Stimulated activated CD8-positive, alpha-beta memory T cell treated with anti-CD3 and anti-CD28 coated beads, Interleukin-12 subunit alpha, Interleukin-12 subunit beta, amount 100 ng/mL, for 1 hour (primary cell): ENCODE measurements at places on chromosomes 13 and 19.

DNA sequence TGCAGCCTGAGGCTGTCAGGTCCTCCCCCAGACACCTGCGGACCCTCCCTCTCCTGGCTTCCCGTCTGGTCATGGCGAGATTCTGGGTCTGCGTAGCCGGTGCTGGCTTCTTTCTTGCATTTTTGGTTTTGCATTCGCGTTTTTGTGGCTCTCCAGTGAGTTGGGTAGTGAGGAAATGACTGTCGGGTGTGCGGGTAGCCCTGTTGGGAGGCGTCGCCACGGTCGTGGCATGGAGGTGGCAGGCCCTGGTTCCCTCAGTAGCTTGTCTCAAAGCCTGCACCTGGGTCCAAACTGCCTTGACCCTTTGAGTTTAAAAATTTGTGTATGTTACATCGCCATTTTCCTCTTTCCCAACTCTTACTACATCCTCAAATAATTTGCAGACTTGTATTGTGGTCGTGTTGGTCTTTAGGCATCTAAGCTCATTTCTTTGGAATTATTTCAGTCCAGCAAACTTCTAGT lies 344 bp downstream of the NHLRC3 start:
- peak; percentile 14 for DNase-seq

- peak; percentile 23 for DNase-seq
These were observed 7.2 kb downstream of the WDR18 start for GRCh38 chr19:991174-991931.

- no peak for DNase-seq
These were observed 276.8 kb downstream of the TEX29 start for GRCh38 chr13:111597191-111597611.

DNA sequence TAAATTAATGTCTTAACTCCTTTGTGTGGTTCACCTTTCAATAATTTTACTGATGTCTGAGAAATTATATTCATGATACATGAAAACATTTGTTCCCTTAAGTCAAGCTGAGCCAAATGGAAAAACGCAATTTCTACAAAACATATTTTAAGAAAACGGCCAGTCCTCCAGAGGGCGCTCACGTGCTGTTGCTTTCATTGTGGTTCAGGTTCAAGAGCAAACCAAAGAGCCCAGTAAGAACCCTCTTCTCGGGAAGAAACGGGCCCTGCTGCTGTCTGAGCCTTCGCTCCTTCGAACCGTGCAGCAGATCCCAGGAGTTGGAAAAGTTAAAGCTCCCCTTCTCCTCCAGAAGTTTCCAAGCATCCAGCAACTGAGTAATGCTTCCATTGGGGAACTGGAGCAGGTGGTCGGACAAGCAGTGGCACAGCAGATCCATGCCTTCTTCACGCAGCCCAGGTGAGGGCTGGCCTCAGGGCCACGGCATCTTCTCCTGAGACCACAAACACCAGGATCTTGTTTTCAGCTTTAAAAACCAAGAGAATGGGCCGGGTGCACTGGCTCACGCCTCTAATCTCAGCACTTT lies 4.3 kb downstream of the FAAP24 start:
- peak; percentile 57 for DNase-seq

DNA sequence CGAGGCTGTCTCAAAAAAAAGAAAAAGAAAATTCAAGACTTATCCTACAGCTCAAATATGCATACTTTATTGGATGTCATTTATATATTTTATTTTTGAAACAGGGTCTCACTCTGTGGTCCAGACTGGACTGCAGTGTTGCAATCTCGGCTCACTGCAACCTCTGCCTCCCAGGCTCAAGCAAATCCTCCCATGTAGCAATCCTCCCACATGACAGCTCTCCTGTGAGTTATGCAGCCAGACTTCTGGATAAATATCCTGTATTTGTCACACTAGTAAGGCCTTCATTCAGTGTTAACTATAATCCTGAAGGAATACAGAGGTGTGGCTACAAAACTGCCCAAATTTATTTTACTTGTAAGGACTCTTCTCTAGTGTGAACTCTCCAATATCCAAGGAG lies 7.2 kb downstream of the ZNF552 start:
- no peak for DNase-seq

GRCh38 chr13:30581582-30581981 lies 36.1 kb upstream of the USPL1 start:
- DNase-seq, result no peak

DNA sequence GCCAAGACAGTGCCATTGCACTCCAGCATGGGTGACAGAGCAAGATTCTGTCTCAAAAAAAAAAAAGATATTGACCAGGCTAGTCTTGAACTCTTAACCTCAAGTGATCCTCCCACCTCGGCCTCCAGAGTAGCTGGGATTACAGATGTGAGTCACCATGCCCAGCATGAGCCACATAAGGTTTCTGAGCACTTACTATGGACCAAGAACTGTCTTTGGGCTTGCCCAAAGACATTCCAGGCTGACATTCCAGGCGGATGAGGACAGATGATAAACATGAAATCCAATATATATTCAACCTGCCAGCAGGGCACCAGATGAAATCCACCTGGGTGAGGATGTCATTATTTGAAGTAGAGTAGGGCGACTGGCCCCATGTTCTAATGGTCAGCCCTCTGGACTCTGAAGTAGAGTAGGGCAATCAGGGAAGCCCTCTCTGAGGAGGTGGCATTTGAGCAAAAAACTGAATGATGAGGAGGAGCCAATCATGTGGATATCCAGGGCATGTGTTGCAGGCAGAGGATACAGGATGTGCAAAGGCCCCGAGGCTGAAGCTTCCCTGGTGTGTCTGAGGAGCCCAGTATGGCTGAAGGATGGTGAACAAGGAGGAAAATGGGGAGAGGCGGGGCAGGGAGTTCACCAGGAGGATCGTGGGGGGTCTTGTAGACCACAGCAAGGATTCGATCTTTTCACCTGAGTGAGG lies 4.0 kb downstream of the C19orf38 start:
- no peak for DNase-seq

DNA sequence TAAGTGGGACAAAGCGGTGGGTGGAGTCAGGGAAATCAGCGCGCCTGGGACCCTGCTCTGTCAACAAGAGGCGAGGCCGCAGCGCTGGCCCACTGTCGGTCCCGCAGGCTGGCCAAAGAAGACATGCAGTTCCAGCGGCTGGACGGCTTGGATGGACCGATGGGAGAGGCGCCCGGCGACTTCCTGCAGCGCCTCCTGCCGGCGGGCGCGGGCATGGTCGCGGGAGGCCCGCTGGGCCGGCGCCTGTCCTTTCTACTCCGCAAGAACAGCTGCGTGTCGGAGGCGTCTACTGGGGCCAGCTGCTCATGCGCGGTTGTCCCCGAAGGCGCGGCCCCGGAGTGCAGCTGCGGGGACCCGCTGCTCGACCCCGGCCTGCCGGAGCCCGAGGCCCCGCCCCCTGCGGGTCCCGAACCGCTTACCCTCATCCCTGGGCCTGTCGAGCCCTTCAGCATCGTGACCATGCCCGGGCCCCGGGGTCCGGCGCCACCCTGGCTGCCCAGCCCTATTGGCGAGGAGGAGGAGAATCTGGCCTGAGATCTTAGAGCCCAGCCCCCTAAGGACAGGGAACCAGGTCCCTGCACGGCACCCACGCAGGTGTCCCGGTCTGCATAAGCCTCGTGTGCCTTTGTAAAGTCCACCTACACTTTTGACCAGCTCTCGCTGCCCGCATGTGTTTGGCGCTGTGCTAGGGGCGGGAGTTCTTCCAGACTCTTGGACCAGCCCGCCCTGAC lies 6.1 kb downstream of the BEST2 start:
- no peak for DNase-seq

DNA sequence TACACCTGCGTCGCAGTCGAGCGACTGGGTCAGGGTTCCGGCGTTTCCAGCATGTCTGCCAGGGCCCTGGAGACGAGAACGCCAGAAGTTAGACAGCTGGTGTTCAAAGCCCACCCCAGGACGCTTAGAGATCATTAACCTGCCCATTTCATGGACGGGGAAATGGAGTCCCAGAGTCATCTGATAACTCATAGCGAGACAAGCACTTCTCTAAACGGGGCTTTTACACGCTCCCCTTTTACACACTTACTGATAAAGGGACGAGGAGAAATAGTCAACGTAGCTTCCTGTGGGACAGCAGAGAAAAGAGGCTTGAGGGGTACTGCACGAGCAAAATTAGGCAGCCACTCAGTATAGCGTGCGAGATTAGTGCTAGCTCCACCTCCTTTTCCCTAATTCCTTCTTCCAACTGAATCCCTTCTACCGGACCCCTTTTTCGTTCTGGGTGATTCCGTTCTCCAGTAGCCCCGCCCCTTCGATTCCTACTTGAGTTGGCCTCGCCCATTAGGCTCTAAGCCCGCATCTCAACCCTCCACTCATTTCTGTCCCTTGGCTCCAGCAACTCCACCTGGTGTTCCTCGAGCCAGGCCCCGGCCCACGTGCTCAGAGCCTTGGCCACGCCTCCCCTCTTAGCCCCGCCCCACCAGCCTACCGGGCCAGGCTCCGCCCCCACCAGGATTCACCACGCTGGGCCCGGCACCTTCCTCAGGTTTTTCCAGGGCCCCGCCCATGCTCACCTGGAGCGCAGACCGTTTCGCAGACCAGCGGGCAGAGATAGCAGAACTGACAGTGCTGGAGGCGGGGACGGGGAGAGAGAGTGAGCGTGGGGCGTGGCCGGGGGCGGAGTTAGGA lies 3.7 kb downstream of the HRC start:
- no peak for DNase-seq

- DNase-seq, result no peak
These were observed 3.5 kb downstream of the KLF2 start for GRCh38 chr19:16327911-16328823.

DNA sequence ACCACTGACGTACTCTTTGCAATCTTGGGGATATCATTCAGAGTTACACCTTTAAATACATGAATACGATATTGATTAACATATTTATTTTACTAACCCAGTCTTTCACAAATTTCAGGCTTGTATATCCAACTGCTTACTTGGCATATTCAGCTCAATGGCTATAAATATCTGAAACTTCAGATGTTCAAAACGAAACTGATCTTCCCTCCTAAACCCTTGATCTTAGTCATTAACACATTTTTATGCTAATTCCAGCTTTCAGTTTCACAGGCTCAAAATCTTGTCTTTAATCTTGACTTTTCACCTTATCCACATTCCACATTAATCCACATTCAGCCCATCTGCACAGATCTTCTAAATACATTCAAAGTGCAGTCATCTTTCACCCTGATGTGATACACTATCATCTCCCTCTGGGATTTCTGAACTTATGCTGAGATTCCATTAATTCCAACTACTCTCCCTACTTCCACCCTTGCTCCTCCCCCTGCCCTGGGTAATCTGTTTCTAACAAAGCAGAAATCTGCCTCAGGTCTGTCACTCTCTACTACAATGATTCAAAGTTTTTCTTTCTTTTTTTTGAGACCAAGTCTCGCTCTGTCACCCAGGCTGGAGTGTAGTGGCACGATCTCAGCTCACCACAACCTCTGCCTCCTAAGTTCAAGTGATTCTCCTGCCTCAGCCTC lies 387.2 kb downstream of the GPC5 start:
- DNase-seq, result no peak

DNA sequence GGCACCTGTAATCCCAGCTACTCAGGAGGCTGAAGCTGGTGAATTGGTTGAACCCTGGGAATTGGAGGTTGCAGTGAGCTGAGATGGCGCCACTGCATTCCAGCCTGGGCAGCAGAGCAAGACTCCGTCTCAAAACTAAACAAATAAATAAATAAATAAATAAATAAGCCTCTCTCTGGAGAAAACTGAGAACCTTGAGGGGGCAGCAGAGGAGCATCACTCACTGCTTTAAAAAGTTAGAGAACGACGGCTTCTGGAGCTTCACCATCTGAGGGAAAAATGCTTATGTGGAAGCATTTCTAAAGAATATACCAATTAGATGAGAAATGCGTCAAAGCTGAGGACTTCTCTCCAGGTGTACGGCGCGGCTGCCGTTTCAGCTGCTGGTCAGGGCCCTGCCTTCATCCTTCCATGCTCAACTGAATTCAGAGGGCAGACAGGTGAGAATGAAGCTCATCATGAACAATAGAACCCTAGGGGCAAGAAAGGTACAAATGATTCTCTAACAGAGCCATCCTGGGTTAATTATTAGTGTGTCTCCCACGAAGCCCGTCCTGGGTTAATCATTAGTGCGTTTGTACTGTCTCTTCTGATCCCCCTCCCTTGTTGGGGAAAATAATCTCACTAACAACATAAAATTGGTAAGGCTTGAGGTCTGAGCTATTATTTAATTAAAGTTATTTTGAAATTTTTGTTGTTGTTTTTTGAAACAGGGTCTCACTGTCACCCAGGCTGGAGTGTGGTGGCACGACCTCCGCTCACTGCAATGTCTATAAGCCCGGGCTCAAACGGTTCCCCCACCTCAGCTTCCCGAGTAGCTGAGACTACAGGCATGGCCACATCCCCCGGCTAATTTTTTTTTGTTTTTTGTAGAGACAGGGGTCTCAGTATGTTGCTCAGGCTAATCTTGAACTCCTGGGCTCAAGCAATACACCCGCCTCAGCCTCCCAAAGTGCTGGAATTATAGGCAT lies 80.1 kb downstream of the IPO5 start:
- no peak for DNase-seq

- no peak for DNase-seq
These were observed 282.9 kb downstream of the TSHZ3 start for GRCh38 chr19:31066385-31066784.

DNA sequence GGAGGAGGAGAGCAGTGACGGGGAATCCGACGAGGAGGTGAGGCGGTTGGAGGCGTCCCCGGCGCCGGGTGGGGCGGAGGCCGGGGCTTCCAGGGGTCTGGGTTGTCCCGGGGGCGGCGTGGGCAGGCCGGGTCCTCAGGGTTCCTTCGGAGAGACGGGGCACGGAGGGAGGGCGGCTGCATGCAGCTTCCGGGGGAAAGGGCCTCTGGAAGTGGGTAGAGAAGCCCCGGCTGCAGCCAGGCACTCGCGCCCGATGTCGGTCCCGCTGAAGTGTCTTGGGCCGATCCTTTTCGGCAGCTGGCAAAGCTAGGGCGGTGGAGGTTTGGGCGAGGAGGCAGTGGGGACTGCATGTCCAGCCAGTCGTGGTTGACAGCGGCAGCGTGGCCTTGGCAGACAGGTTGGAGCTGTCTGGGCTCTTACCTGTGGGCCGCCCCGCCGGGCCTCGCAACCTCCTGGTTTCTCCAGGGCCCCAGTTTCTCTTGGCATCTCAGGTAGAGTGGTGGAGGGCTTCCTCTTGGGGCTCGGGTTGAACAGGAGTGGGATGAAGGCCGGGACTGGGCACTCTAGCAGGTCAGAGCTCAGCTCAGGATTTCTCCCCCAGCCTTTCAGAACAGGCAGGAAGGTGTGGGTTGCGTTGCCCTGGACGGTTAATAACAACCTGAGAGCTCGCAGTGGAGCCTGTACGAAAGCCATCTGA lies 690 bp downstream of the KMT2B start:
- DNase-seq, result no peak

GRCh38 chr19:4624733-4625362 lies 14.5 kb upstream of the TNFAIP8L1 start:
- no peak for DNase-seq
